ENCODE measurements at places on chromosomes 7 and 10.

DNA sequence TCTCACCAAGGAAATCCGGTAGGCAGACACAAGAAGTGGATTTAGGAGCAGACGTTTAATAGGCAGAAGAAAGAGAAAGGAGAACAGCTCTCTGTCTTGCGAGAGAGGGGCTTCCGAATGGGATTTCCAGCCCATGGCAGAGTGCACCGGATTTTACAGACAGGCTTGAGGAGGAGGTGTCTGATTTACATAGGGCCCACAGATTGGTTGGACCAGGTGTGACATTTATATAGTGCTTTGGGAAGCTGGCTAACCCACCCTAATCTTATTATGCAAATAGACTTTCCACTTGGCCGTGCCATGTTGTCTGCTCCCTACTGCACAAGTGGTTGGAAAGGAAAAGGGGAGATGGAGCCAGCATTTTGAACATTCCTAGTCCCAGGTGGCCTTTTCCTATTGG lies 57.8 kb downstream of the ANKMY2 start:
- DNase-seq, result no peak

DNA sequence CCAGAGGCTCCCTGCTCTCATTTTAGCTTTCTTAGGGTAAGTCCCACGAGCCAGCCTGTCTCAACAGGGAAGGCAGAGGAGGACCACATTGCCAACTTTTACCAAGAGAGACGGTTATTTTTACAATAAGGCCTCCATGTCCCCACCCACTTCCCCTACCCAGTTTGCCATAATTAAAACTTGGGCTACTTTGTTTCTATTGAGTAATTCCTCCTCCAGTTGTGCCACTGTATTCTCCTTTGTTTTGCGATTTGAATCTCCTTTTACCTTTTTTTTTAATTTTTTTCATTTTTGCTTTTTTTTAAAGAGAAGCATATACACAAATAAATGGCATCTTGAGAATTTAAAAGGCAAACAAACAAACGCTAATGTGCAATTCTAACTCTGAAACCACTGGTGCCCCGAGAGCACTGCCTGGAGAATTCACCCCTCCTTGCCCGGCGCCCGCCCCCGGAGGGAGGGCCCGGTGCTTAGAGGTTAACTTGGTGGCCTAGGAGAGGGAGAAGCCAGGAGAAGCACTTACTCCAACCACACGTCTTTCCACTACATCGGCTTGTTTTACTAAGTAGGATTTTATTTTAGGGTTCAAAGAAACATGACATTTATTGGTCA lies 282.3 kb downstream of the USP6NL start:
- no peak for DNase-seq

DNA sequence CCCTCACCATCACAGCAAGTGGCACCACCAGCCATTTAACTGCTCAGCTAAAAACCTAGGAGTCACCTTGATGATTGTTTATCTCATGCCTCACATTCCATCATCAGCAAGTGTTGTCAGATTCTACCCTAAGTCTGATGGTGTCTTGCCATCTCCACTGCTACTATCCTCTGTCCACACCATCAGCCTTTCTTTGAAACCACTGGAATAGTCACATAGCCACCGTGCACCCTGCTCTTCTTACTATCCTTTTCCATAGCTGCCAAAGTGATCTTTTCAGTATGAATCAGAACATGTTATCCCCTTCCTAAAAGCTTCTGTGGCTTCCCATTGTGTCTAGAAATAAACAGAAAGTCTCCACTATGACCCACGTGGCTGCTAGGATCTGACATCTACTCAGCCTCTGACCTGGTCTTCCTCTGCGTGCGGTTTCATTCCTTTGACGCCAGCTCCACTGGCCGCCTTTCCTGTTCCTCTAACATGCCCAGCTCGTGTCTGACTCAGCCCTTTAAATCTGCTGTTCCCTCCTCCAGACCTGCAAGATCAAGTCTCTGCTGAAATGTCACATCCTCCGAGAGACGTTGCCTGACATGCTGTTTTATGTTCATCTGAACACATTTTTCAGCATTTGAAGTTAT lies 16.5 kb upstream of the CHN2 start:
- peak; percentile 32 for DNase-seq

DNA sequence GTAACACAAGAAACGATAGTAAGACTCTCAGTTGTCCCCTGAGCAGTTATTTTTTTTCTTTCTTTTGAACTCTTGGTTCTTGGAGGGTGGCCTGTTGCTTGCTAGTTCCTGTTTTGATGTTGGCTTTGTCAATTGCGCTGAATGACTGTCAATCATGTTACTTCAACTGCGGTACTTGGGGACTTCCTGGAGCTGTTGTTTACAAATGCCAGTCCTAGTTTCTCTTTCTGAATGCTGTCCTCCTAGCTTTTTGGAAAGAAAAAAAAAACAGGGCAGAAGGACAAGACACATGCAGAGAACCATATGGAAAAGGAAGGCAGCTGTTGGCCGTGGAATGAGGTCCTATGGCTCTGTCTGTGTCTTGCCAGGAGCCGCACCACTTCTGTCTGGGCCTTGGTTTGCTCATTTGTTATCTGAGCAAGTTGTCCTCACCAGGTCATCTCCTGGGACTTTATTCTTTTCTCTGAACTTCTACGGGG lies 7.0 kb upstream of the PDCD4 start:
- DNase-seq, result no peak

- no peak for DNase-seq
Observed at GRCh38 chr7:954330-955238, at the start of gene ADAP1. TSS of gene ADAP1 (minus strand) at chr7:954680. CDS start at chr7:954477, 203 bp downstream.

GRCh38 chr7:128226132-128226980 lies 14.7 kb upstream of the LEP start:
- DNase-seq, result no peak

DNA sequence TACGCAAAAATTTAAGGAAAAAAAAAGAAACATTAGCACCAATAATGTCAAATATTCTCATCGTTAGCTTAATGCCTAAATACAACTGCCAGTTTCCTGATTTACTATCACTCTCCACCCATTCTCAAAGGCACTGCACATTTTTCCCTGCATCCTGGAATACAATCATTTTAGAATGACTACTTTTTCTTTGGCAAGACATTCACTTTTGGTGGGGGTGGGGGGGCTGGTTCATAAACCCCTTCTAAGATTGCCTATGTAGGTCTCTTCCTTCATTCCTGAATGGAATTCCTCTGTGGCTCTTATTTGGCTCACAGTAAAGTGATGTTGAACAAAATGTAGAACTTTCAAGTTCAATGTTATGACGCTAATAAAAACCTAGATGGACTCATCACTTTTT lies 74.3 kb downstream of the RNLS start:
- DNase-seq, result no peak

DNA sequence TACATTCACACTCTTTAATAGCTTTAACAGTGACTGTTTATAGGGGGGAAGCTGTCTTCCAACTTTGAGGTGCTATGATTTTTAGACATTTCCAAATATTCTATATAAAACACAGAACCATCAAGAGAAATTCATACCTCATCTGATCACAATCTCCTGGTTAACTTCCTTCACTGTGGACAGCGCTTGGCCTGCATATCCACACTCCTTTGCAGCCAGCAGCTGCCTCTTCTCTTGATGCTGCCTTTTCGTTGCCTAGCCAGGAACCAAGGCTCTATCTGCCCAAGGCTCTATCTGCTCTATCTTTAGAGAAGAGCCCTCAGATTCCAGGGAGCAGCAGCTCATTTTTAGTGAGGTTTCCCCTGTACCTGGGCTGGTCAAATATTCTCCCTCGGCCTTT lies 252.0 kb downstream of the PTEN start:
- DNase-seq, result no peak

- DNase-seq, result no peak
Observed at GRCh38 chr7:106041140-106041717, 70.9 kb downstream of the SYPL1 start.

- no peak for DNase-seq
Observed at GRCh38 chr7:108358553-108358952, 97.7 kb downstream of the NRCAM start.

GRCh38 chr10:28677888-28678686 lies 766 bp downstream of the BAMBI start:
- DNase-seq, result no peak

DNA sequence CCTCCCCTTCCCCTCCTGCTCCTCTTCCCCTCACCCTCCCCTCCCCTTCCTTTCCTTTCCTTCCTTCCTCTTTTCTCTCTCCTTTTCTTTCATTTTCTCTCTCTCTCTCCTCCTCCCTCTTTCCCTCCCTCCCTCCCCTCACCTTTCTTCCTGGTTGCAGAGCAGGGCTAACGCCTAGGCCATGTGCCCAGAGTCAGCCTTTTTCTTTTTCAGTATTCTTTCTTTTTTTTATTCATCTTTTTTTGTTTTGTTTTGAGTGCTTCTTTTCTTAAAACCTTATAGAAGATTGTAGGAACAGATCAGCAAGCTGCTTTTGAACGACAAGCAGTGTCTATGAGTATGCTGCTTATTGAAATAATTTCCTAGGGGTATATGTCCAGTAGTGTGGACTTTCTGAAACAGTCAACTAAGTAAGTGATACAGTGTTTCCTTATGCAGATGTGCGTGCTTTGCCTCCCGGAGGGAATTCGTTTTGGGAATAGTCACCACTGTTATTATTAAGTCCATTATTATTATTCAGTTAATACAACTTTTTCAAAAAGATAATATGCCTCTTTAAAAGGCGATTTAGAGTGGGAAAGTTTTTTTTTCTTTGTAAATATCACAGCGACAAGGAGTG lies 219.2 kb downstream of the CAMK1D start:
- no peak for DNase-seq

DNA sequence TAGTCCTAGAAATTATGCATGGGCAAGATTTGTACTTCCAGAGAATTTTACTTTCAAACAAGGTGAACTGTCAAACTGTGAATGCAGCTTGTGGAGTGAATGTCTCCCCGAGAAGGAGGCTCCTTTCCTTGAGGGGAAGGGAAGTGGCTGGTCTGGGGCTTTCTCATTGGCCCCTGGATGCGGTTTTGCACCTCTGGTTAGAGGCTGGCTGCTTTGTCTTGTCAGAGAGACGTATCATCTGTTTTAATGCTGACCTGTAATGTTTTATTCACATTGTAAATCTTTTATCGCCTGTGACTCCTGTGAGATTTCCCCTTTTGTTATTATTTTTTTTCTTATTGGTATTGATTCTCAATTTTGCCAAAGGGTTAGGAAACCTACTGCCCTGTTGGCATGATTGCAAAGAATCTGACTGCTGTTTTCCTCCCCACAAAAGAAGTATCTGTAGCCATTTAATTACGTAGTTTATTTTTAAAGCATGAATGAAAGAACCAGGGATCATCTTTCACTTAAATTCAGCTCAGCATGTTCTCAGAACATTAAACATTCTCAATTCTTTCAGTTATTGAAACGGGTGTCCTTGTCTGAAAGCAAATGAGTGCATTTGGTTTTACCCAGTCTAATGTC lies 238.3 kb upstream of the NFE2L3 start:
- no peak for DNase-seq

DNA sequence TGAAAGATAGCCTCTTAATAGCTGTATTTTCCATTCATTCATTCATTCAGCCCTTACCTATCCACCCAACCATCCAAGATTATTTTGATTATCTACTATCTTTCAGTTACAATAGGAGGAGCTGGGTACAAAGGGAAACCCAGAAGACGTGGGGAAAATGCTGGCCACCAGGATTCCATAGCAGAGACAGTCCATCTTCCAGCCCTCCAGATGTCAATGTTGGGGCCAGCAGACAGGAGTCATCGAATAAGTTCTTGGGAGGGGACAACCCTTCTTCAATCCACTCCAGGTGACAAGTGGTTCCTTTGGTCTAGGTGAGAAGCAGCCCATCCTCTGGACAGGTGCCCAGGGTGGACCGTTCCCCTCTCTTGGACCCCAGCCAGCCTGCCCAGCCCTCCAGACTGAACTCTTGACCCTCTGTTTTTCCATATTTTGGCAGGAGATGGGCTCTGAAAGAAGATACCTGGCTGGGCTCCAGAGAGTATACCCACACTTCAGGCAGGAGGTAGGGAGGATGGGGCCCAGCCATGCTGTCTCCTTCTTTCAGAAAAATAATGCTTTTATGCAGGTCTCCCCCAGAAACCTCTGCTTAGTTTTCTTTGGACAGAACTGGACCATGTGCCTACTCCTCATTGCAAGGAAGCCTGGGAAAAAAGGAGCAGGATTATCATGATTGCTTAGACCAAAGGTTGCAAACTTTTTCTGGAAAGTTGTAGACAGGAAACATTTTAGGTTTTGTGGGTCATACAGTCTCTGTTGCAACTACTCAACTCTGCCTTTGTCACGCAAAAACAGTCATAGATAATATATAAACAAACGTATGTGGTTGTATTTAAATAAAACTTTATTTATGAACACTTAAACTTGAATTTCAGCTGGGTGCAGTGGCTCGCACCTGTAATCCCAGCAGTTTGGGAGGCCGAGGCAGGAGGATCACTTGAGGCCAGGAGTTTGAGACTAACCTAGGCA lies 95.5 kb upstream of the SMNDC1 start:
- no peak for DNase-seq

DNA sequence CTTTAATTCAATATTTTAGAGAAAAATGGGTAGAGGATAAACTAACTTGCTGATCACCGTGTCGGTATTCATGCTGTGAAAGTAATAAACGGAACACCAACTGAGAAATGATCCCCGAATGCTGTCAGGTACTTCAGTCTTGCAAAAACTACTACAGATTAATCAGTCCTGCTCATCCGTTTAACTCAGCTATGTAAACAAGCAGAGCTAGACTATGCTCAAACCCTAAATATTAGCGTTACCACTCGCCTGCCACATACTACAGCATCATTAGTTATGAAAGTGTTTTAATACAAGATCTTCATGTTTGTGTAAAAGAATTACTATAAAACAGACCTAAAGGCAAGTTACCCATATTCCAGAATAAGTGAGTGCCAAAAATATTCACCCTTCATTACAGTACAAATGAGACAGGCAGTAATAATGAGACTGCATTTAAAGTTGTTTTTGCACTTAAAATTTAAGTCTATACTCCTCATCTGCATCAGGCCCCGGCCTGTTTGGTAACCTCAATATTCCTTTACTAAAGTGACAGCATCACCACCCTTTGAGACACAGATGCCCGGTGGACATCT lies 952 bp downstream of the DNMBP start:
- DNase-seq, result no peak

DNA sequence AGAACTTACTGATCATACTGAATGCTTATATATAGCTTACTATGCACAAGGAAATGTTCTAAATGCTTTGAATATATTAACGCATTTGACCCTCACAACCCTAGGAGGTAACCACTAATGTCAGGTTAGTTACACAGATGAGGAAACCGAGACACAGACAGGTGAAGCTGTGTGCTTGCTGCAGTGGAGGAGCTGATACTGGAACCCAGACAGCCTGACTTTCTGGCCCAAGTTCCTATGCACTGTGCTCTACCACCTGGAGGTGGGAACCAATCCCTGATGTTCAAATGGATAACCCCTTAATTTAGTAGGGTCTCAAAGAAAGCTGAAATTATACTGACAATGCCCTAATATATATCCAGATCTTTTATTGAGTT lies 119.6 kb downstream of the SORBS1 start:
- DNase-seq, result no peak

Measured in gastrocnemius medialis (tissue), 4 donors.